ENCODE measurements at places on chromosomes 6 and 20.

DNA sequence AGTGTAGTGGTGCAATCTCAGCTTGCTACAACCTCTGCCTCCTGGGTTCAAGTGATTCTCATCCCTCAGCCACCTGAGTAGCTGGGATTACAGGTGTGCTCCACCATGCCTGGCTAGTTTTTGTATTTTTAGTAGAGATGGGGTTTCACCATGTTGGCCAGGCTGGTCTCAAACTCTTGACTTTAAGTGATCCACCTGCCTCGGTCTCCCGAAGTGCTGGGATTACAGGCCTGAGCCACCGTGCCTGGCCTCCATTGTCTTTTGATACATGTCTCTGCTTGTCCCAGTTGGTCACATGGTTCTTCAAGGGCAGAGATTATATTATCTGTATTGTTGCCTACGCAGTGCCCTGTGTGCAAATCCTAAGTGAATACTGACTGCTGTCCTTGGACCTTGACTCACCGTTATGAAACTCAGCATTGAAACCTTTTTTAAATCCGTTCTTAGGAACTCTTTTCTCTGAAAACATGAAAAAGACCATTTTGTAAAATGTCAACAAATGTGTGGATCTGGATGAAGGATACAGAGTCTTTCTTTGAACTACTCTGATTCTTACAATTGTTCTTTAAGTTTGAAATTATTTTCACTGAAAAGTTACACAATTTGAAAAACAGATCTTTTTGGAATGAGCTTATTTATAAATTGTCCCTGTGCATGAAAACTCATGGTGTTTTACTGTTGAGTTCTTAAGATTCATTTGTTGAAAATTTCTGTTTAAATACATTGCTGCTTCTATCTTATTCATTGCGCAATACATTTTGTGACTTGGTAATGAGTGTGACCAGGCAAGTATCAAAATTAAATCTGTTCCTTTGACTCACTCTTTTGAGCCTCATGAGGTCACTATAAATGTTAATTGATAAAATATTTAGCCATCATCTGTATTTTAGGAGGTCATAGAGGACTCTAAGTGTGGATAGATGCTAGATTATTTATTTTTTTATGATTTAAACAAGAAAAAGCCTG lies 293.5 kb downstream of the UTRN start:
- DNase-seq, result no peak

DNA sequence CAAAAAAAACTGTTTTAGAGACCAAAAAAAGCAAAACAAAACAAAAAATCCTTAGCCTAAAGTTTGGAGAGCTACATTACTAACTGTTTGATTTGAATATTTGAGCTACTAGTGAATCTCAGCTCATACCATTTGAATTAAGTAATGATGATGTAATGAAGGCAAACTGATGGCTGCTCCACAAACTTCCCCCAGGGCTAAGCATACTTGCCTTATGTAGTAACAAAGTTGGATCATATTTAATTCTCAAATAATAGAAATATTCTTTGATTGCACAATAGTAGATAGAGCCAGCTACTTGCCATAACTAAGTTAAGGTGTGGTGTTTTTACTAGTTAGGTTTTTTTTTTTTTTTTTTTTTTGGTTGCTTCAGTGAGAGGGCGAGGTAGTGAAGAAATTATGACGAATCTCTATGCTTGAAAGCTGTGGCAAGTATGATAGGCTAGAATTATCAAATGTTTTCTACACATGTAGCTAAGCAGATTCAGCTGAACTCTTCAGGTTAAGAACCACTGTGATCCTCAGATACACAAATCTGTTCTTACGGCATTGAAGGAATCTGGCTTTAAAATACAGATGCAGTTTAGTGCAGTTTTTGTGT lies 2.9 kb downstream of the RAB32 start:
- no peak for DNase-seq

DNA sequence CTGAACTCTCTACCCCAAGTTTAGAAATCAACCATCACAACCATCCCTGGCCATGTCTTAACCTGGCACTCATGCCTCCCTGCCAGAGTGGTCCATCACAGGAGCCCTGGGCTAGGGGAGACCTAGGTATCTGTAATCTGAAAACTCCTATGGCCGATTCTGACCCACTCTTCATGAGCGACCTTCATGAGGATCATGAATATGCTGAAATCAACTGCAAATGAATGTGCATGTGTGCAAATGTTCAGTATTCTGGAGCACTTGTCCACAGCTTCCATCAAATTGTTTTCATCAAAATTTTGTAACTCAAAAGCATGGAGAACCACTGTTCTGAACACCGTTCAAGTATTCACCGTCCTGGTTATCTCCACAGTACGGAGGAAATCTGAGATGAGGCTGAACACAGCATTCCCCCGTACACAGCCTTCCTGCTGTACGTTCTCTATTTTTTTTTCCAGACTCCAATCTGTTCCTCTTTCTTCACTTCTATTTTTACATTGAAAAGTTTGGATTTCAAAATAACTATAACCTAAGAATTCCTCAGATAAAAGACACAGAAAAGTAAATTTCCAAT lies 17.7 kb downstream of the METTL24 start:
- DNase-seq, result no peak

DNA sequence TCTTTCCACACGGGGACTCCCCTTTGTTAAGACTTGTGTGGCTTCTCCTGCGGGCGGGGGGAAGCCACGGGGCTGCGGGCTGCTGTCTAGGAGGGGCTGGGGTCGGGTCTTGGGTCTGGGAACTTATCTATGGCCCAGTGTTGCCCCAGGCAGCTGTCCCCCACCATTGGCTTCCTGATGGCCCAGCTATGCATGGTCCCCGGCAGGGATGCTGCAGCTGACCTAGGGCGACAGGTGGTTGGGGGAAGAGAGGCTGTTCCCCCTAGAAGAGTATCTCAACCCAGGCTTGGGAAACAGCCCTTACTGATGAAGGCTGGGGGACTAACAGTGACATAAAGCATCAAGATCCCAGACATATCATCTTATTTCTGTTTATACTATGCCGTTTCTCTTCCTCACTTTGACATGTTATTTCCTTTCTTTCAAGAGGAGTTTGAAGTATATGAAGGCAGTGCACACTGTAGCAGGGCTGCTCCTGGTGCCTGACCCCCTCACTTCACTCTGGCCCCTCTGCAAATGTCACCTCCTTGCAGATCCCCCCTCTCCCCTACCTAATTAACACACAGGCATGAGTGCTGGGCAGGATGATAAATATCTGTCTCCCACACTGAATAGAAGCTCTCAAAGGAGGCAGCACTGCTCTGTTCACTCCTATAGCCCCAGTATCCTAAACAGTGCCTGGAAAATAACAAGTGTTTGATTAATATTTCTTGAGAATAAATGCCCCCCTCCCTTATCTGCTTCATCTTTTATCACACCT lies 87.0 kb downstream of the HIVEP2 start:
- DNase-seq, result no peak
